Stimulated activated CD4-positive, alpha-beta T cell treated with anti-CD3 and anti-CD28 coated beads, Interleukin-15, amount 100 ng/mL, for 24 hours (primary cell): ENCODE measurements at places on chromosomes 7 and 10.

GRCh38 chr7:148929176-148929575 lies 45.1 kb upstream of the EZH2 start:
- DNase-seq = no peak

DNA sequence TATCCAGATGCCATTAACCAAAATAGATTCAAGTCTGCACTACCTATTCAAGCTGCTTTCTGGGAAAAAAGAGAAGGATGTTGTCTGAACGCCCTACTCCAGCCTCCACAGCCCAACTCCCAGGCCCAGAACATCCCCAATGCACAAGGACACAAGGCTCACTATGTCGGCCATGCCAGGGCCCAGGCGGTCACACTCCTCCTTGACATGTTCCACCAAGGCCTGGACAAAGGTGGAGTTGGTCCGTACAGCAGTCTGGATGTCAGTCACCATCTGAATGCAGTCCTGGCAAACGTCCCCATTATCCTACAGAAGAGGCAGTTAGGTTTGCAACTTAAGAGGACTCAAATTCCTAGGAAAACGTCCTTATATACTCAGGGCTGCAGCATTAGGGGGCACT lies 23.2 kb downstream of the PSAP start:
- no peak for DNase-seq

DNA sequence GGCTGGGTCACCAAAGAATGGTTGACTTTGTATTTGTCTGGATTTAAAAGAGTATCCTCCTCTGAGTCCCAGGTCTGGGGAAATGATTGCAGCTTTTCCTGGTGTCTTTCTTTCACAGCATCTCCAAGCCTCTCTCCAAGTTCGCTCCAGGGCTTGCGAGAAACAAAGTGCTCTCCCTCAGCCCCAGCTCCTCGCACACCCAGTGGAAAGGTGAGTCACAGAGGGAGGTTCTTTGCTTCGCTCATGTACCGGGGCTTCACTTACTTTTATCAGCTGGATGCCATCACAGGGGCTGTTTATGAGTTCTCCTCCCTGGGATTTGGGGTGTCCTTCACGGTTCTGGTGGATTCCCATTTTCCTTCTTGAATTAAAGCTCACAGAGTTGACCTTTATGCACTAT lies 252.2 kb upstream of the PLPP4 start:
- no peak for DNase-seq

DNA sequence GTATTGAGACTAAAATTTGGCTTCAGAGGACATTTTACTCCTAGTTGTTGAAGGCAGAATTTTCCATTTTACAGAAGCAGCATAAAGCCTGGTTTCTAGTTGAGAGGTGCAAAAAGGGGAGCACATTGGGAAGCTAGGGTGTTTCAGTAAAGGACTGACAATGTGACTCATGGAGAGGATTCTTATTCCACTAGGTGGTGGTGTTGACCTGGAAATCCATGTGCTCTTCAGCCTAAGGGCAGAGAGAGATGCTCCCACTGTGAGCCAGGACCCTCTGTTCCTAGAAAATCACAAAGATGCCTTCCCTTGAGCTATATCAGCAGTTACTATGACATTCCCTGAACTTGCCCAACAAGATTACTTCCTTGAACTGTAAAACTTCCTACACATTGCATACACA lies 687.8 kb downstream of the IPMK start:
- DNase-seq = no peak

DNA sequence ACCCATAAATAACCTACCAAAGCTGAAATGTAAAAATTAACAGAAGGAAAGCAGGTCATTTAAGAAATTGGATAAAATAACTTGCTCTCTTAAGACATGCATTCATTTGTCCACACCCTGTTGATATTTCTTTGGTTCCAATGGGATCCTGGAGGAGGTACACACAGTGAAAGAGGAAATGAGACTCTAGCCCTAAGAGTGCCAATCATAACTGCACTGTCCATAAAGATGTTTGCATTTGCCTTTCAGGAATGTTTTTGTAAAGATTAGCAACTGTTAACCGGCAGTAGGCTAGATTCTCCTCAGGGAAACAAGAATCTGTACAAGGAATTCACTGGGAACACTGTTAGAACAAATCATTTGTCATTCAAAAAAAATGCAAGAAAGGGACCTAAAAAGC lies 61.0 kb downstream of the MEOX2 start:
- no peak for DNase-seq

GRCh38 chr10:128173386-128173785 lies 47.2 kb upstream of the MKI67 start:
- no peak for DNase-seq

DNA sequence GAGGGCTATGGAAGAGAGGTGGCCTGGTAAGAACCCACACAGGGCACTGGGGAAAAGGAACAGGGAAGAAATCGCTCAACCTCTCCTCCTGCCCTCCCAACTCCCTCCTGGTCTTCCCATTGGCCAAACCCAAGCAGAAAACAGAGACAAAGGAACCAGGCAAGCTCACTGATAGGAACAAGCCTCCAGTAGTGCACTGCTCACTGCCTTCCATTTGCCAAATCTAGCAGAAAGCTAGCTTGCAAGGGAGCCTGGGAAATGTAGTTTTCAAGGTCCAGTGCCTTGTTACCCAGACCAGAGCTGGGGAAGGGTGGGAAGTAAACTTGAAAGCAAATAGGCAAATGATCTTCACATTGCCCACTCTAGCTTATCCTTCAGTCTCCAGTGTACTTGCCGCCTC lies 556.1 kb upstream of the AUTS2 start:
- DNase-seq = no peak

DNA sequence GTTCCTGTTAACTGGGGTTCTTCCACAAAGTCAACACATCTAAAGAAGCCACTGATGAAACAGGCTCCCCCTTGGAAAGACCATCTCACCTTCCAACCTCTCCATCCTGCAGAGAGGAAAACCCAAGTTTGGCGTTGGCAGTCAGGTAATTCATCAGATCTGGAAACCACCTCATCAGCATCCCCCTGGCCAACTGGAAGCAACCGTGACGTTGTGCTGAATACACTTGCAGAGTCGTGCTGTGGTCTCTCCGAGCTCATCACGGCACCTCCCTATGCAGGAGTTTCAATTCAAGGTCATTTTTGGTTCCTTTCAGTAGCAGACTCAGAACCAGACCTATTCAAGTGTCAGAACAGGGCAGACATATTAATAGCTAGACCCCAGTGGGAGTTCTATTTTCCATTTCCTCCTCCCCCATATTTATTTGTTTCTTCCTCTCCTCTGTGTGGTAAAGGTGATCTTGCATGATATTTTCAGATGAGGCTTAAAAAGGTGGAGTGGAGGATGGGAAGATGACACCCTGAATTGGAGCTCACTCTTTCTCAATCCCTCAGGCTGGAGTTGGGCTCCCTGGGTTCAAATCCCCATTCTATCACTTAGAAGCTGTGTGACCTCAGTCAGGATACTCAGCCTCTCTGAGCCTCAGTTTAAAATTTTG lies 149.1 kb upstream of the ADO start:
- DNase-seq = peak; percentile 33

GRCh38 chr7:121797657-121798452 lies 75.1 kb upstream of the PTPRZ1 start:
- DNase-seq = no peak

- no peak for DNase-seq
Measured at GRCh38 chr7:17103984-17104383, 194.5 kb upstream of the AHR start.

DNA sequence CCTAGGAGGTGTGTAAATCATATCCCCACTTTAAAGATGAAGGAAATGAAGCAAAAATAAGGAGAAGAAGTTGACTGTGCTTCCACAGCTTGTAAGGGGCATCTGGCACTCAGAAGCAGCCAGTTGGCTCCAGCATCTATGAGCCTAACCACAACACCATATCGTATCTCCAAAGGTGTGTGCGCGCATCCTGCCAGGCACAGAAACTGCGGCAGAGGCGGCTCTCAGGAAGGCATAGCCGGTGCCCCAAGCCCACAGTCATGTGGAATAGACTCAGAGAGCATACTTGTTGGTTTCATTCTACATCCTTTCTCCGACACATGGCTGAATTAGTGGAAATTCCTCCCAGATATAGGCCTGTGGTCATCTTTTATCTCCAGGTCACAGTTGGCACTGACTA lies 423.9 kb downstream of the CALN1 start:
- no peak for DNase-seq

- DNase-seq = no peak
Measured at GRCh38 chr10:91077549-91078071, 142.9 kb upstream of the PCGF5 start.

- no peak for DNase-seq
Measured at GRCh38 chr10:84336406-84337090, 8.2 kb downstream of the CCSER2 start.

GRCh38 chr7:68823996-68824780 lies 774.1 kb upstream of the AUTS2 start:
- no peak for DNase-seq

DNA sequence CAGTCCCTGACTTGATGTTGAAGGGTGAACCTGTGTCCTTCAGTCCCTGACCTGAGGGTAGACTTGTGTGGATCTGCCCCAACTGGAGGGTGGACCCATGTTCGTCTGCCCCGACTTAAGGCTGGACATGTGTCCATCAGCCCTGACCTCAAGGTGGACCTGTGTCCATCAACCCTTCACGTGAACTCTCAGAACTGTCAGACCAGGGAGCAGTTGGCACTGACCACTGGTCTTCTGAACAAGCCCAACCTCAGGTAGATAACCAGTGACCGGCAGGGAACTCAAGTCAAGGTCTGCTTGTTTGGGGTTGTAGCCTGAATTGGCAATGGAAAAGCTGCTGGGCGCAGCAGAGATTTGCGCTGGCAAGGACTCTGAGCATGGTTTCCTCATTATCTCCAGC lies 96.5 kb downstream of the ADCY1 start:
- DNase-seq = no peak

DNA sequence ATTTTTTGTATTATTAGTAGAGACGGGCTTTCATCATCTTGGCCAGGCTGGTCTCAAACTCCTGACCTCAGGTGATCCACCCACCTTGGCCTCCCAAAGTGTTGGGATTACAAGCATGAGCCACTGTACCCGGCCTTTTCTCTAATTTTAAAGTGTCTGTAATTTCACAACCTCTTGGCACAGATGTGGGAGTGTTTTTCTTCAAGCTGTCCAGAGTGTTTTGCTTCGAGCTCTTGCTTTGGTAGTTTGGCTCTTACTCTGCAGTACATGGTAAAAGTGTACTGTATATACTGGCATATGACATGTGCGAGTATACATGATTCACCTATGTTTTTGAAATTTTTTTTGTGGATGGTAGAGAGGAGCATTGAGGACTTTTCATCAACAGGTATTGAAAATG lies 9.8 kb downstream of the SRGN start:
- no peak for DNase-seq

DNA sequence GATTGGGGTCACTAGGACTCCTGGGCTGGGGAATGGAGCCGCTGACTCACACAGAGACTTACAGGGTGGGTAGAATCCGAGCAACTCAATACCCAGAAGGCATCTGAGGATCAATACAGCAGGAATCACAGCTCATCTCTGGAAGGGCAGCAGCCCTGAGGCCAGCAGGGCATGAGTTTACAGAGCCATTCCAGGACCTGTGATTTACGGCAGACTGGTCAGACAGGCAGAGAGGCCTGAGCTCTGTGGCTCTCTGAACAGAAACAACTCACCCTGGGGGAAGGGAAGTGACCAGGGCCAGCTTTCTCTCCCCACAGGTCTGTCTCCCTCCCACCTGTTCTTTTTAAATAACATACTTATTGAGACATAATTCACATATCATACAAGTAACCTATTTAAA lies 88.2 kb upstream of the CXCL12 start:
- no peak for DNase-seq

- DNase-seq = no peak
Measured at GRCh38 chr7:26011039-26011696, 140.8 kb upstream of the NFE2L3 start.

GRCh38 chr7:87058744-87059524 lies 520 bp downstream of the ELAPOR2 start:
- no peak for DNase-seq

- DNase-seq = no peak
Measured at GRCh38 chr10:123677556-123677955, 11.4 kb downstream of the GPR26 start.

- no peak for DNase-seq
Measured at GRCh38 chr10:51459476-51459875, 239.9 kb downstream of the CSTF2T start.

DNA sequence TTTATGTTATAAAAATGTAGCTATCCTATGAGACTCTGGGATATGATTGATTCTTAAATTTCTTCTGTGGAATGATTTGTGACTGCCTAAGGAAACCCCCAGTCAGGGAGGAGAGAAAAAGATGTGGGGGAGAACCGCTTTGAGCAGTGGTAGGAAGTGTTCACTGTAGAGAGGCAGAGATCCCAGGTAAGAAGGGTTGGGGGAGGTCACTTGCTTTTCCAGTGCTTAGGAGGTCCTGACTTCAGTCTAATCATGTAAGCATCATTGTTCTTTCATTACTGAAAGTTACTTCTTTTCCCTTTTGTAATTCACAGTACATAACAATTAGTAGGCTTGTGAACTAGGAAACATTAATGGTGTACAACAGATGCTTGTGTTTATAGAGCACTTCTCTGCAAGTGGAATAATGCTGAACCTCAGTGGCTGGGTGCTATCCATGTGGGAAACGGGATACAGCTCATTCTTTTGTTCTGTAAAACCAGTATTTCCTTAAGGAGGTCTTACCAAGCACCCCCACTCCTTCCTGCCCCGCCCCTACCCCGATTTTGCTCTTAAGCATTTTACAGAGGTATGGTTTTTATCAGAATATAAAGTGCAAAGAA lies 165.4 kb downstream of the ST7 start:
- DNase-seq = no peak

- no peak for DNase-seq
Measured at GRCh38 chr10:59844436-59844835, 61.9 kb downstream of the CCDC6 start.

DNA sequence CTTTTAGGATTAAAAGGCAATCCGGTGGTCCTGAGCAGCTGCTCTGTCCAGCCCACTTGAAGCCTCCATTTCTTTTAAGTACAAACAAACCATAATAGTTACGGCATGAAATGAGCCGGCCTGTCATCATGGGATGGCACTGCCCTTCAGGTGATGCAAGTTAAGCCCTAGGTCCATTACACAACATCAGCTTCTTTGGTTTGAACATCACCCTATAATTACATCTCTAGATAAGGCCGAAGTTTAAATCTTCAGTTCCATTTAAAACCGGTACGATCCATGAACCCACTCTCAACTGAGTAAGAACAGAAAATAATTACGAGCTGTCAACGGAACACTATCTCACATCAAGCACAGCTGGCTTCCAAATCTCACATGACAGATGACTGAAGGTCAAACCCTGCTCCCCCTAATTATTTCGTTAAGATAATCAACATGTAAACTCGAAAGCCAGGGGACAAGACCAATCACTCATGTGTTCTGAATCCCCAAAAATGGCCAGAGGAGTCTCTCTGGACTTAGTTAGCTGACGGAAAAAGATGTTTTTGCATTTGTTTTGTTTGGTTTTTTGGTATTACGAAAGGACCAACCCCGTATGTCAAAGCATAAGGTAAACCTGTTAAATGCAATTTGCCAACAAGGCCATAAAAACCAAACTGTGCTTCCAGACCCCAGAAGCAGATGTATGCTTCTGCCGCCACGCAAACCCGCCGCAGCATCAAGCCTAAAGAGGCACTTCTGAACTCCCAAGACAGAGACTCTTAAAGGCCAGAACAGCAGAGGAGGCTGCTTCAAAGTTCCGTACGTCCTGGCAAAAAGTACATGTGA lies 10.8 kb downstream of the GNA12 start:
- DNase-seq = no peak

- no peak for DNase-seq
Measured at GRCh38 chr10:2111965-2112364, 374.6 kb upstream of the ADARB2 start.
